ENCODE measurements at places on chromosomes 6 and 20.

DNA sequence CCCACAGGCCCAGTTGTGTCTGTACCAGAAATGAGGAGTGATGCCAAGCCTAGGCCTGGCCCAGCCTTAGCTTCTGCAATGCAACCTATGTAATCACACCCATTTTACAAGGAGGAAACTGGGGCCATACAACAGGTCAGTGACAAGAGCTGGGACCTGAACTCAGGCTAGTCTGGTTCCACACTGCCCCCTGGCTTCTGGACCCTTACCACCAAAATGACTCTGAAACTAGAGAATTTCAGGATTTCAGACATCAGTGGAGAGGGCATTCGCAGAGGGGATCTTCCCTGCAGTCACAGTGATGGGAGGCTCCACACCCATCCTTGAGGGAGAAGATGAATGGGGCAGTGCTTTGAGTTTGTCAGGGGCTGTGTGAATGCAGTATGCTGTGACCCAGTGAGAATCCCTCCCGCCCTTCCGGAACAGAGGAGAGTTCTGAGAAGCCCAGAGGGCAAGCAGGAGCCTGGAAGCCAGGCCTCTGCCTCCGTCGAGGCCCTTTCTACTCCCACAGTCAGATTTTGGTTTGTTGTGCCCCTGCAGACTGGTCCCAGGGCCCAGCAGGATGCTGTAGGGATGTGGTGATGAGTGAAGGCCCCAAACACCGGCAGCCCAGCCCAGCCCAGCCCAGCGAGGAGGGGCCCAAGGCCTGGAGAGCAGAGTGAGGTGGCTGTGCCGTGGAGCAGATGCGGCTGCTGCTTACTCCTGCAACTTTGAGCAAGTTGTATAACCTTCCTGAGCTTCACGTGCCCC lies 48.1 kb upstream of the MYL9 start:
- no peak for DNase-seq

- DNase-seq, result no peak
These were observed 7.0 kb downstream of the BEND3 start for GRCh38 chr6:107108201-107108890.

DNA sequence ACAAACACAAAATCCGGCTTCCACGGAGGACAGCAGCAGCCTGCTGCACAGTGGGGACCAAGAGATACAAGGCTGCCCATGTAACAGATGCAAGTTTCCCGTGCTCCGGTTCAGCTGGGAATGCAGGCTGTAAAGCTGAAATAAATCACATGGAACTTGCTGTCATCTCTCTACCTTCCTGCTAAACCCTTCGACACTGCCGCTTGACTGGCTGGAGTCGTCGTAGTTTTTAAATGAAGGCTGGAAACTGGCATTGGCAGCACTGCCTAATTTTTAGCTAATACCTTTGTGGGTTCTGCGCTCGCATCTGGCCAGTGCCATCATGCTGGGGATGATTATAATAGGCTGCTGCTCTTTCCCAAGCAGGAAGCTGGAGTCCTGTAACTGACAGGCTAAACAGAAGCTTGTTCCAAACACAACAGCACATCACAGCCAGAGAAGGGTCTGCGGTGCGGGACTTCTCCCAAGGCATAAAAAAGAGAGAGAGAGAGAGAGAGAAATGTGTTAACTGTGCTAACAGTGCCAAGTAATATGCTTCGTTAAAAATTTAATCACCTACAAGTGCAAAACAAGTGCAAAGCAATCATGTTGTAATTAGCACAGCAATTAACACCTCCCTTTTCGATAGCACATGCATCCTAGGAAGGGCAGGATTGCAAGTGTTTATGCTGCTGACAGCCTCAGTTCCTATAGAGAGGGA lies 146.1 kb downstream of the TFAP2A start:
- no peak for DNase-seq

GRCh38 chr20:57612916-57613315 lies 7.3 kb downstream of the ZBP1 start:
- no peak for DNase-seq

GRCh38 chr6:13395272-13396237 lies 67.2 kb upstream of the TBC1D7 start:
- peak; percentile 49 for DNase-seq

GRCh38 chr6:106103728-106104109 lies 17.6 kb downstream of the PRDM1 start:
- DNase-seq, result peak; percentile 24

DNA sequence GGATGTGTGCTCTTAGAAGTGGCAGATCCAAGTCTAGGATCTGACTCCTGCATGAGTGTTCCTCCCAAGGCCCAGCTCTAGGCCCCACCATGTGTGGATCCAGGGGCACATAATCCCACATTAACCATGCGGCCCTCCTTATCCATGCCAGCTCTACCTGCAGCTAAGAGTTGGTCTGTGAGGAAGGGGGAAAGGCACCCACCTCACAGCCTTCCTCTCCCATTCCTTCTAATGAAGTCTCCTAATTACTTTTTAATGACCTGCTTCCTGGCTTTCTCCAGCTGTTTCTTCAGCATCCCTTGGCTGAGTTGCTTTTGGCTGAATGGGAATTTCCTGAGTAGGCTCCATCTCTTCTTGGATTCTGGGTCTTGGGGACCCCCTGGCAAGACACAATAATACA lies 52.2 kb downstream of the NPEPL1 start:
- no peak for DNase-seq

DNA sequence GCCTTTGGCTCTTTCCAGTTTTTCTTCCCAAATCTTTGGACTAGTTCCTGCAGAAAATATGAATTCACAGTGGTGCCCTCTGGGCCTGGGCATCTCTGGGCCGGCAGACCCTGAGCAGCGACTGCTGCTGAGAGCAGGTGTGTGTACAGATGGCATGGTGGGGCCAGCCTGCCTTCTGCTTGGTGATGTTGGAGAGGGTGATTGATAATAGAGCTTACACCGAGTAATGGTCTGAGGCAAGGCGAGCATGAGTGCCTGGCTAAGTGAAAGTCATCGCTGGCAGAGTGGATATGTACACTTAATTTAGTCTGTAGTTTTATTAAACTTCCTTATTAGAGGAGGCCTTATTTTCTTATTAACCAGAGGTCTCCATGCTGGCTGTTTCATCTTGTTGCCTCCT lies 156.9 kb downstream of the CDKAL1 start:
- DNase-seq, result no peak

- no peak for DNase-seq
These were observed 11.2 kb upstream of the IP6K3 start for GRCh38 chr6:33757906-33758305.

GRCh38 chr6:166613027-166613426 lies 14.0 kb downstream of the RPS6KA2 start:
- no peak for DNase-seq

GRCh38 chr6:7237653-7238188 lies 75.3 kb downstream of the SSR1 start:
- no peak for DNase-seq

GRCh38 chr20:2468581-2469407 lies 1.8 kb downstream of the SNRPB start:
- DNase-seq, result no peak

- DNase-seq, result no peak
These were observed 3.9 kb downstream of the RHAG start for GRCh38 chr6:49632727-49633126.

DNA sequence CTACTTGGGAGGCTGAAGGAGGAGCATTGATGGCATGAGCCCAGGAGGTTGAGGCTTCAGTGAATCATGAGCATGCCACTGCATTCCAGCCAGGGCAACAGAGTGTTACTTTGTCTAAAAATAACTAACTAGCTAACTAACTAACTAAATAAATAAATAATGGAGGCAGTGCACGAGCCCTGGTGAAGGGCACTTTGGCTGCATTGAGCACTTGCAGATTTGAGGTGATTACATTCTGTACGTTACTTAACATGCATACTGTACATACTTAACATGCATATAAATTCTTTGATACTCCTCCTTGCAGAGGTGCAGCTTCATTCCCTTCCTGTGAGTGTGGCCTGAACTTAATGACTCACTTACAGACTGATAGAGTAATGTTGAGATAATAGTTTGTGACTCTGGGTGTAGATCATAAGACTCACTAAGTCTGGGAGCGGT lies 10.7 kb downstream of the HLA-A start:
- peak; percentile 98 for DNase-seq

DNA sequence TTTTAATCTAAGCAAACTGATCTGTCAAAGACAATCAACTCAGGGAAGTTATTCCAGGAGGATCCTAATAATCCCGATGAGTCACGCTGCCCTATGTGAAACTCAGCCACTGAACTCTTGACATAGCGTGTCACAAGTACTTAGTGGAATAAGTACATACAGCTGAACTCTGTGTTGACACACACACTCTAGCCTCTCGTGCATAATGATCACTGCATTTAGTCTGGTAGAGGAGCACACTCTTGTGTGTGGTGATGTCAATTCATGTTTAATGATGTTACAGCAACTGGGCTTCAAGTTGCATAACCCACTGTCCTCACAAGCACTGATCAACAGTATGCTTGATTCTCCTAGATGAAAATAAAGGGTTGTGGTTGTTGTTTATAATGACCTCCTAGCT lies 148.3 kb downstream of the HACE1 start:
- DNase-seq, result peak; percentile 69

DNA sequence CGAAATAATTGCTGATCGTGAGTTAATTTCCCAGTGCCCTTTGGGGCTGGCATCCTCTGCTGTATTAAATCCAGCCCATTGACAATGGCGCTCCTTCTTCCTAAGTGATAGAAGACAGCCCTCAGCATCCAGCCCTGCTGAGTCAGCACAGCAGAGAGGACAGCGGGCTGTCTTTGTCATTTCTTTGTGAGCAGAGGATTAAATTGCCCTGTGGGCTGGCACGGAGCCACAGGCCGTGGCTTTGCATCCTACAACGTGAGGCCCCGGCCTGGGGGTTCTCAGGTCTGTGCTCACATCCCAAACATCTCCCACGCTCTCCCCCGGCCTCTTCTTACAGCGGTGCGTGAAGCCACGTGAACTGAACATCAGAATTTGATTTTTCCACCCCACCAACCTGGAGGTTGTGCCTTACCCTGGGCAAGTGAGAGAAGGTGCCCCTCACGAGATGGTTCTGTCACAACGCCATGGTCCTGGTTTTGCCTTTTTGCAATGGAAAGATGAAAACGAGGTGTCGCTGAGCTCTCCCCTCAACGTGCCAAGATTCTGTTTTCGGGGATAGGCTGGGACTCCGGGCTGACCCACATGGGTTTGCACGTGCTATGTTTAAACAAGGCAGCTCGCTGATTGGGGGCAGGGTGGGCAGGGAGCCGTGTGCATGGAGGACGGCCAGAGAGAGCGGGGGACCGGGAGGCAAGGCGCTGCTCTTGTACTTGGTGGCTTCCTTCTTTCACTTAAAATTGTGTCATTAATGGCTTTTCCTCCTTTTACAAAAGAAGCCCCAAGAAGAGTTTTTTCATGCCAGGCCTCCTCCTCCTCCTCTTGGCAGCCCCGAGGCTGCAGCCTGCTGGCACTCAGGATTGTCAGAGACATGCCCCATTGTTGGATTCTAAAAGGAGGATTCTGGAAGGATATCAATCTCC lies 19.5 kb downstream of the CDH4 start:
- no peak for DNase-seq

All from RCC 7860 (cell line).